Germinal center (tissue), 1 donor: ENCODE measurements at places on chromosomes 16 and 17.
A peak's percentile ranks its signal among the peaks of the same experiment; 100 is the strongest.

DNA sequence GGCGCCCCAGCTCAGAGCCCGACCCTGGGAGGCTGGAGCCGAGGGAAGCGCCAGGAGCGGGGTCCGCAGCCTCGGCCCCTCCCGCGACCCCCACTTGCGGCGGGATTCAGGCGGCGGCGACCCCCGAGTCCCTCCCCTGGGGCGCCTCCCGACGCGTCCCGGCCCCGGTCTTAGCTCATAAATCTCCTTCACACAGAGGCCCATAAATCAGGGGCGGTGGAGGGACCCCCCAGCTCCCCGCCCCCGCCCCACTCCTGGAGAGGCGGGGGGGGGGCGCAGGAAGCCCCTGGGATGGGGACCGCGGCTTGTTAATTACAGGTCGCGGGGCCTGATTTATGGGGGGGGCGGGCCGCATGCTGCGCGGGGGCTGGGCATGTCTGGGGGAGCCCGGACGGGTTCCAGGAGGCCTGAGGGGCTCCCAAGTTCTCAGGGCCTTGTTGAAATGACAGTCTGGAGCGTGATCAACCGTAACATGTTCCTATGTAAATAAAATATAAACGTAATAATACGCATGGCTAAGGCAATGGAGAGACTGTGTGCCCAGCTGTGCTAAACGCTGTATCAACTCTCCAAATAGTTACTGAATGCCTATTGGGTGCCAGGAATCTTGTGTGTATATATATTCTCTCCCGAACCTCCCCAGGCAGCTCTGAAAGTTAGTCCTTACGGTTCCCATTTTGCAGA lies 10.0 kb upstream of the BHLHA9 start:
- no peak for DNase-seq

GRCh38 chr17:82128287-82128686 lies 30.3 kb upstream of the FASN start:
- DNase-seq: no peak

DNA sequence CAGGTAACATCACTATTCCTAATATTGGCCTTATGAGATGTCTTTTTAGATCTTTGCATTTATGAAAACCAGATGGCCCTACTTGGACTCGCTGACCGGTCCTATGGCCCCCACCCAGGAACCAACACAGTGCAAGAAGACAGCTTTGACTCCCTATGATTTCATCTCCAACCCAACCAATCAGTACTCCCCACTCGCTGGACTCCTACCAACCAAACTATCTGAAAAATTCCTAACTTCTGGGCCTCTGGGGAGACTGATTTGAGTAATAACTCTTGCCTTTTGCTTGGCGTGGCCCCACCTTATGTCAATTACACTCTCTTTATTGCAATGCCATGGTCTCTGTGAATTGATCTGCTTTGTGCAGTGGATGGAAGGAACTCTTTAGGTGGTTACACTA lies 828.9 kb downstream of the CDH11 start:
- DNase-seq: no peak

DNA sequence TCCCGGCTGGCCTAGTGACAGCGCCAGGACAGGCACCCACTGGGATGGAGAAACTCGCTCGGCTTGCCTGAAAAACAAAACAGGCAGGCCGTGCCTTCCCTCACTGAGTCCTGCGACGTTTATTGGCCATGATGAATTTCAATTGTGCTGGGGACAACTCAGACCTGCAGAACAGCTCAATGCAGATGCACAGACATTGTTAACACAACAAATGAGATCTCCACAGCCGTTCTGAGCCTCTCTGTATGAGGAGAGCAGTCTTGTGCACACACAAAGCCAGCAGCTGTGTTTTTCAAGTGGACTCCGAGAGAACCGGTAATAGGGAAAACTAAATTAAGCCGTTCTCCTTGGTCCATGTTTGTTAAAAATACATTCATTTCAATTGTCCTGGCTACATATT lies 15.9 kb downstream of the SHISA6 start:
- DNase-seq: no peak

DNA sequence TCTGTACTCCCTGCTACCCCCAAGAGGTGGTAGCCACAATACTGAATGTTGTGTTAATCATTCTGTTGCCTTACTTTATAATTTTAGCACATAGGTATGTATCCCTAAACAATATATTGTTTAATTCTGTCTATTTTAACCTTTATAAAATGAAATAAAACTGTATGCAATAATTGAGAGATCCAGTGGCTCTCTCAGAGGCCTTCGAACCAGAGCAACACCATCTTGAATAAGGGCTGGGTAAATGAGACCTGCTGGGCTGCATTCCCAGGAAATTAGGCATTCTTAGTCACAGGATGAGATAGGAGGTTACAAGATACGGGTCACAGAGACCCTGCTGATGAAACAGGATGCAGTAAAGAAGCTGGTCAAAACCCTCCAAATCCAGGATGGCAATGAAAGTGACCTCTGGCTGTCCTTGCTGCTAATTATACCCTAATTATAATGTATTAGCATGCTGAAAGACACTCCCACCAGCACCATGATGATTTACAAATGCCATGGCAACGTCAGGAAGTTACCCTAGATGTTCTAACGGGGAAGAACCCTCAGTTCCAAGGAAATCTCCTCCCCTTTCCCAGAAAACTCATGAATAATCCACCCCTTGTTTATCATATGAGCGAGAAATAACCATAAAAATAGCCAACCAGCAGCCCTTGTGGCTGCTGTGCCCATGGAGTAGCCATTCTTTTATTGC lies 2.0 kb upstream of the CANT1 start:
- DNase-seq: no peak

DNA sequence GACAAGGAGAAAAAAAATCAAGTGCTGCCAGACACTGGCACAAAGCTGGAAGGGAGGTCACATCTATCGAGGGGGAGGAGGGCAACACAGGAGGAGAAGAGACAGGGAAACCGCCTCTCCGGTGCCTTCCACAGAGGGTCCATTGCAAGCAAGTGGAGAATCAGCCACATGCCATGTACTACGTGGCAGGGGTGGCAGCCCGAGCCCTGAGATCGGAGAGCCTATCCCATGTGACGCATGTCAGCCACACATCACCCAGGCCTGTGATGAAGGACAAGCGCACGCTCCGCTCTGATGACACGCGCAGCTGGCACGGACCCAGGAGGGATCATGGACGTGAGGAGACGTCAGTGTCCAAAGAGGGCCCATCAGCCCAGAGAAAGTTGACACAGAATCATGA lies 30.1 kb downstream of the ADCY9 start:
- DNase-seq: no peak

- peak; percentile 99 for DNase-seq
Measured at GRCh38 chr17:3636154-3636907, at the start of the genes CTNS and SHPK. Gene CTNS, plus strand, starts transcription at chr17:3636760. Its CDS starts 3,447 bp downstream, at chr17:3640207. Gene SHPK, minus strand, starts transcription at chr17:3636250. Its CDS starts 31 bp downstream, at chr17:3636219.

DNA sequence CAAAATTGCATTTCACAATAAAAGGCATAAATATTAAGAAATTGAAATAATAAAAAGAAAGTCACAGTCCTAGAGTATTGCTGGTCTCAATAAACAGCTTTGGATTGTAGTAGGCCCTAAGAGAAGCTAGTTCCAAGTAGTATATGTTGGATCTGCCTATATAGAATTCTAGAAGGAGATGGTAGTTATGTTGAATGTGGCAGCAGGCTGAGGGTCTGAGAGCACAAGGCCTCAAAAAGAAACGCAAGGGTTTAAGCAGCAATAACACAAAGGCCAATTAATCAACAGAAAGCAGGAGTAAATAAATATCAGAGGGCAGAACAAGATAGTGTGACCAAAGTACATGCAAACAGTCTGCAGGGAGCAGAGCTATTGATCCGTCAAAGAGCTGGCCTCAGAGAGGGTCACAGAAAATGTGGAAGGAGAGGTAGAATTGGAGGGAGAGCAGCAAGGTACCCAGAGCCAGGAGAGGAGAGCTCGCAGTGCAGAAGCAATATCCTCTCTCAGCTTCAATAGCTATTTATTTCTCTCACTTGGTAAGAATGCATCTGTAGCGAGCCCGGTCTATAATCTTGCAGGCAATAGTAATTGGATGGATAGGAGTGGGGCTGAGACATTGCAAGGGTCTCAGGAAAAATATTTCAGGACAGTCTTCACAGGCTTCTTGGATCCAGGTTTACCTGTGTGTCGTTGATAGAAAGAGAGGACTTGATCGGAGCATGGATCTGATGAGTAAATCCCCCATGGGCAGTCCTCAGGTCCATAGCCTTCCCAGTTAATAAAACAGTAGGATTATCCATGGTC lies 25.1 kb upstream of the MED13 start:
- DNase-seq: no peak

GRCh38 chr16:12123462-12123861 lies 146.9 kb downstream of the SNX29 start:
- no peak for DNase-seq

DNA sequence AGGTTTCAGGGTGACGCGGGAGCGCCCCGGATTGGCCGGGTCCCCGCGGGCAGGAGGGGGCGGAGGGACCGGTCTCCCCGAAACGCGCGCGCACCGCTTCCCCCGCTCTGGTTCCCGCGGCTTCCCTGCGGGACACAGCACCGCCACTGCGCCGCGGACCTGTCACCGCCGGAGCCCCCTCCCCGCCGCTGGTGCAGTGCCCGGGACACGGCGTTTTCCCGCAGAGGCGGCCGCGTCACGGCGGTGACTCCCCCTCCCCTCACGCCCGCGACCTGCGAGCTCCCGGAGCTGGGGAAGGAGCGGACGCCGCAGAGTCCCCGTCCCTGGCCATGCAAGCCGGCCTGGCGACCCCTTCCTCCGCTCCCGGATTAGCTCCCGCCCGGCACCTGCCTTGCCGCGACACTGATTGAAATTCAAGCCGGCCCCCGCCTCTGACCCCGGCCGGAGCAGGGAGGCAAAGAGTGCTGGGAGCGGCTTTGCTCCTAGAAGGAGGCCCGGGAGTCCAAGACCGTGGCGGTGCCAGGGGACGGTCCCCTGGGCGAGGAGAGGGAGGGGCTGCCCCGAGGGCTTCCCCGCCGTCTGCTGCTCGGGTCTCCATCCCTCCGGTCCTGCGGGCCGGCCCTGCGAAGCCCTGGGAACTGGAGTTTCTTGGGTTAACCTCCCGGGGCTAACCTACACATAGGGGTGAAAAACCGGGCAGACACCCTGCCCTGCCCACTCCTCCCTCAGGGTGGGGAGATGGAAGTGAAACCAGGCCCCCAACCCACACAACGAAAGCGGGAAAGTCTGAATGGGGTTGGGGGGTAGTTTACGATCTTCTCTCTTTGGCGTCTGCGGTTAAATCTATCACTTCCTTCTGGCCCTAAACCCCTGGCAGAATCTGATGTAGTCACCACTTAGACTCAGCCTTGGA lies 1.0 kb downstream of the RHBDL3 start:
- DNase-seq: no peak

- no peak for DNase-seq
Measured at GRCh38 chr17:66747578-66748275, 87.2 kb upstream of the CACNG5 start.

- DNase-seq: no peak
Measured at GRCh38 chr16:76614269-76614668, 337.1 kb downstream of the CNTNAP4 start.

DNA sequence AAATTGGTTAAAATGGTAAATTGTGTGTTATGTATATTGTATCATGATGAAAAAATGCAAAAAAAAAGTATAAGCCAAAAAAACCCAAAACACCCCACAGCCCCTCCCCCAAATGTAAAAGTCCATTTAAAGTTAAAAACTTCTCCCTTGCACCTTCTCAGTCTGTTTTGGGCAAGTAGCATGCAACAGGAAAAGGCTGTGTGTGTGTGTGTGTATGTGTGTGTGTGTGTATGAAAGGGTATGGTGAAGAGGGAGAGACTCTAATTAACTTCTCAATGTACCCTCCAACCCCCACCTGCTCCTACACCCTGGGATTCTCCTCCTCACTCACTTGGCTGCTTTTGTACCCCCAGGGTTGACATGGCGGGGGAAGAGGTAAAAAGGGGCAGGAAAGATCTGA lies 9.2 kb upstream of the GGT6 start:
- DNase-seq: no peak

- no peak for DNase-seq
Measured at GRCh38 chr16:80738521-80738920, 65.9 kb downstream of the CDYL2 start.

DNA sequence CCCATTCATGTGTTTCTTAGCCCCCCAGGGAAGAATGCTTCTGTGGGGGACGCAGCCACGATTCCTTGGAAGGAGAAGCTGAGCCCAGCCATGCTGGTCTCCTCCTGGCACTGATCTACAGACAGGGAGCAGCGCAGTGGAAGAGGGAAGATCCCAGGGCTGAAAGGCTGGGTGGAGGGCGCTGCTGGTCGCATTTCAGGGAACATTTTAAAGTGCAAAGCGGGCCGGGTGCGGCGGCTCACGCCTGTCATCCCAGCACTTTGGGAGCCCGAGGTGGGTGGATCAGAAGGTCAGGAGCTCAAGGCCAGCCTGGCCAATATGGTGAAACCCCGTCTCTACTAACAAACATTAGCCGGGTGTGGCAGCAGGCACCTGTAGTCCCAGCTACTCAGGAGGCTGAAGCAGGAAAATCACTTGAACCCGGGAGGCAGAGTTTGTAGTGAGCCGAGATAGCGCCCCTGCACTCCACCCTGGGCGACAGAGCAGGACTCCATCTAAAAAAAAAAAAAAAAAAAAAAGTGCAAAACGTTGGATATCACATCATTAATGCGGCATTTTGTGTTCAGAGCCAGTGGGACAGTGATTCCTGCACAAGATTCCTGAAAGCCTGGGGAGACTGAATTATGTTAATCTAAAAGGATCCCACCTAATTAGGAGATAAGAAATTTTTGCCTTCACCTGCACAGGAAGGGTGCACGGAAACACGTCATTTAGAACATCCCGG lies 558 bp upstream of the CHMP6 start:
- no peak for DNase-seq

GRCh38 chr17:16351831-16352230 lies 1.4 kb downstream of the CENPV start:
- DNase-seq: no peak

DNA sequence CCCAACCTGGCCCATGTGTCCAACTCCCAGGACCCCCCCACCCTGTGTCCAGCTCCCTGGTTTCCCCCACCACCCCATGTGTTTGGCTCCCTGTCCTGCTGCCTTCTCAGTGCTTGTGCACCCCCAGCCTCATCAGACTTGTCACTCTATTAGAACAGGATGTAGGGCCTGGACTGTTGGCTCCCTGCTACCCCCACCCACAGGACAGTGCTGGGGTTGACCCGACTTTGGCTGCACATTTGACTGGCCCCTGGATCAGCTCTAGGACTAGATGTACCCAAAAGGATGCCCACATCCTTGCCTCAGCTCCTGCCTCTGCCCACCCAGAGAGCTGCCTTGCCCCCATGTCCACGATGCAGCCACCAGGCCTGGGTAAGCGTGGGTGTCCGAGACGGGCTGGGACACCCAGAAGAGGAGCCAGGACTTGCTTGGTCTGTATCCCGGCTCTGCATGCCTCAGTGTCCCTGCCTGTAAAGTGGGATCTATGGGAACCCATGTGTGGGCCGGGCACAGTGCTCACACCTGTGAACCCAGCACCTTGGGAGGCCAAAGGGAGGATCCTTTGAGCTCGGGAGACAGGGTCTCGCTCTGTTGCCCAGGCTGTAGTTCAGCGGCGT lies 1.5 kb upstream of the CCDC57 start:
- no peak for DNase-seq

DNA sequence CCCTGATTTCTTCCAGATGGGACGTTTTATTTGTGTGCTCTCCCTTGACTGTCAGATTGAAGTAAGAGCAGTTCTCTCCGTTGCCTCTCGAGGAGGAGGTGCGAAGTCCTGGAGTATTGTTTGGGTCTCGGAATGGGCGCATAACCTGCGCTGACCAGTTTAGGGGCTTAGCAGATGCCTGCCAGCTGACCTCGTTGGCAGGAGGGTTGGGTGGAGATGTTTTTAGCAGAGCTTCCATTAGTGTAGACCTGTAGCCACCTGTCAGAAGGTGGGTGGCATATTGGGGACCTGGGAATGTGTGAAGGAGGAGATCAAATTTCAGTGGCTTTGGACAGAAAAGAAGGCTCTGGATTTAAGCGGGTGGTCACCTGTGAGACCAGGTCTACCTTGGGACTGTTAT lies 3.6 kb downstream of the RASD1 start:
- no peak for DNase-seq

- no peak for DNase-seq
Measured at GRCh38 chr16:86202267-86202666, 303.3 kb downstream of the IRF8 start.
